Astrocyte of the hippocampus (primary cell): ENCODE measurements at places on chromosomes 11 and 22.

DNA sequence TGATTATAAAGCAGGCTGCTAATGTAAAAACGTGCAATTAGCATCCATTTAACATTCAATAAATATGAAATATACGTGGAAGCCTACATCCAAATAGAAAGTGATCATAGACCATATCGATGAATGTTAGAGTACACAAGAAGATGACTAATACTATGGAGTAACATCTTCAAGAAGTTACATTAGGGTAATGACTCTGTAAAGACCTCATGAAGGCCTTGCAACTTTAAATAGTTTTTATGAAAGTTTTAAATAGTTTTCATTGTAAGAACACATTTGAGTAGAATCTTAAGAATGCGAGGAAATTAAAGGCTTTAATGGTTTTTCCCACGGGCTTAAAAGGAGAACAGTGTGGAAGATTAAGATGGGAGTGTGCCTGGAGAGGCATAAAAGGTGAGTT is 1.4 kb downstream of the TRIM34 start:
- no peak for DNase-seq

- no peak for DNase-seq
Measured at GRCh38 chr11:34549271-34549670, 35.7 kb upstream of the ELF5 start.

- peak; percentile 96 for DNase-seq
Measured at GRCh38 chr11:46050003-46050461, 71.2 kb downstream of the PHF21A start.

GRCh38 chr11:103007521-103007920 is 52.0 kb upstream of the MMP13 start:
- DNase-seq: no peak

DNA sequence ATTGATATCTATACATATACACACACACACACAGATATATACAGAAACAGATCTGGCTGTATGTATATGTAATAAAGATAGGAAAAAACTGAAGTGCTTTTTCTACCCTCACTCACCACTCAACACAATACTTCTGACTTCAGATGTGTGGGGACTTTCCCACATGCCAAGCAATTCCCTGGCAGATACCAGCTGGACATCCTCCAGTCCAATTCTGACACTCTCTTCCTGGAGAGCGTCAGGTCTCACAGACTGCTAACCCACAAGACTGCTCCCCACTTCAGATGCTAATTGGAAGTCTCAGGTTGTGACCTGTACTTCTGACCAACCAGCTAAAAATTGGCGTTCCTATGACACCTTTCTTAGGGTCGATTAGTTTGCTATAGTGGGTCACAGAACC is 140.6 kb downstream of the ATG16L2 start:
- no peak for DNase-seq

DNA sequence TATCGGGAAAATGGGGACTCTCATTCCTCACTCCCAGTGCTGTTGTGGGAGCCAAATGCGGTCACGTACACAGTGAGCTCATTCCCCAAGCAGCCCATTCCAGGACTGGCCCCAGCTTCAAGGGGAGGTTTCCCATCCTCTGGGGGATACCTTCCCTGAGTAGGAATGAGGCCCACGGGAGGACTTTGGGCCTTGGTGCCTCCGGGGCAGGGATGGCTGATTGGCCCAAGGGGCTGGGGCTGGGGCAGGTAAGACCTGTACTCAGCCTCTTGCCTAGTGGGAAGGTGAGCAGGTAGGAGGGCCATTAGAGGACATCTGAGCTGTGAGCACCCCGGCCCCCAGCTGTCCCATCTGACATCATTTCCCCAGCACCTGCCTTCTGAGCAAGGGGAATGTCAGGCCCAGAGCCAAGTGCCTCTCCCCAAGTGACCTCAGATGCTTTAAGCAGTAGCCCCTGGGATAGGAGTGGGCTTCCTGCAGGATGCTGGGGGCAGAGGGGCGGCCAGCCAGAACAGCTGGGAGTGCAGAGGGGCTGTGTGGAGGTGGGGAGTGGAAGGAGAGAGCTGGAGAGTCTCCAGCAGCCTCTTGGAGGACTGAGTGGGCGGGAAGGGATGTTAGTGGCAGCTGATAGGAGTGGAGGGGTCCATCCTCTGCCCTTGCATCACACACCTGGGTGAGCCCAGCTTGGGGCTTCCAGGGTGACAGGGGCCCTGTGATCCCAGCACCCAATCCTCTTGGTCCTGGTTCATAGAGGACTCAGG is 58.4 kb downstream of the CD82 start:
- DNase-seq: no peak

DNA sequence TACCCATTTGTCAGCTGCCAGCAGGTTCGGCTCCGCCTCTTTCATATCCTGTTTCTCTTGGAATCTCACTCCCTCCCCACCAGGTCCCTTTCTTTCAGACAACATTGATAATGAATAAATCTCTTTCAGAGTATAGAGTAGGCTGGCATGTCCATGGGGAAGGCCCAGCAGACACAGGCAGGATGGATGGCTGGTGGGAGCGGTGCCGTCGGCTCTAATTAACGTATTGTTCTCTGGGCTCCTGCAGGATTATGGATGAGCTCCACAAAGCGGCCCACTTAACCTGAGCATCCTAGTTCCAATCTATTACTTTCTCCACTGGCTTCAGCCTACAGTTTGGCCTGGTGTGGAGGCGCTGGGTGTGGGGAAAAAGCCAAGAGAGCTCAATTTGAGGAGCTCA is 588.0 kb downstream of the BUD13 start:
- no peak for DNase-seq

GRCh38 chr11:62708793-62709192 is 1.3 kb downstream of the GNG3 start:
- no peak for DNase-seq

- no peak for DNase-seq
Measured at GRCh38 chr22:20973634-20974286, 6.7 kb downstream of the AIFM3 start.

DNA sequence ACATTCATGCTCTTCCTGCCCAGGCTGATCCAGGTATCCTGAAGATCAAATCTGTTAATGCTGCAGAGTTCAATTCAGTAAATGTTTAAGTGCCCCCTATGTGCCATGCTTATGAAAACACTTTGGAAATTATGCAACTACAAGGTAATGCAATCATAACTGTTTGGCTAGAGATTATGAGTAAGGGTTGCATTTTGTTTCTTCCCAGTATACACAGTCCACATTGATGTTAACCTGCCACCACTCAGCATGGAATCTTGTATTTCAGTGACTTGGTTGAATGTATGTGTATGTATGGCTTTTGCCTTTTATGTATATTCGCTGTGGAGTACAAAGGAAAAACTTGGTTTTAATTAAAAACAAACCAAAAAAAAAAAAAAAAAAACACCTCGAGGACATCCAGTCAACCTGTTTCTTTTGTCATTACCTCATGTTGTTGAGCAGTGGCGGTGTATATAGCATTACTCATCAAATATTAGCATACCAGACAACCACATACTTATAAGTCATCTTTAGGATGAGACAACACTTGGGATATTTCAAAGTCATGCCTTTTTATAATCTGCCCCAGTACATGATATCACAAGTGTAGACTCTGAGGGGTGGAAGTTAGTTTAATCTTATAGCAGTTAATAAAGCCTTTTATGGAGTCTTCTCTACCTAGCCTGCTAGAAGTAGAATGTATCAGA is 86.1 kb upstream of the HORMAD2 start:
- DNase-seq: peak; percentile 62

- peak; percentile 64 for DNase-seq
Measured at GRCh38 chr11:63603180-63603518, 11.1 kb downstream of the PLAAT3 start.

DNA sequence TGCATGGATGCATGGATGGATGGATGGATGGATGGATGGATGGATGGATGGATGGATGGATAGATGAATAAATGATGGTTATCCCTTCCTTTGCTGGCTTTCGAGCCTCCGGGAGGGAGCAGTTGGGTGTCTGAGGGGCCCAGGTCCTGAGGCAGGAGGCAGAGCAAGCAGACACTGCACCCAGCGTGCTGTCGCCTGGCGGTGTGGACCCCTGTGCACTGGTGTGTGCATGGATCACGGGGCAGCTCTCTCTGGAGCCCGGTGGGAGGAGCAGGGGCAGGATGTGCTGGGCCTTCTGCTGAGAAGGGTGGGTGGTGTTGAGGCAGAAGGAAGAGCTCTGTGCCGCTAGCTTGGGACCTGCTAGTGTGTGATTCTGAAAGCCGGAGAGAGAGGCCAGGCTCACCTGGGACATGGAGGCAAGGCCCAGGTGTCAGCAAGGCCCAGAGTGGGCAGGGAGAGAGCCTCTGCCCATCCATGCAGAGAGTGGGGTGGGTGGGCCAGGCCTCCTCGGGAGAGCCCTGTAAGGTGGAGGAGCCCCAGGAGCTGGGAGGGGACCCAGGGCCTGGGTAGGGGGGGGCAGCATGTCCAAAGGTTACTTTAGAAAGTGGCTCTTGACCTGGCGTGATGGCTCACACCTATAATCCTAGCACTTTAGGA is 254.4 kb downstream of the BRD1 start:
- DNase-seq: no peak

- no peak for DNase-seq
Measured at GRCh38 chr22:47267513-47268282, 505.2 kb downstream of the TBC1D22A start.

DNA sequence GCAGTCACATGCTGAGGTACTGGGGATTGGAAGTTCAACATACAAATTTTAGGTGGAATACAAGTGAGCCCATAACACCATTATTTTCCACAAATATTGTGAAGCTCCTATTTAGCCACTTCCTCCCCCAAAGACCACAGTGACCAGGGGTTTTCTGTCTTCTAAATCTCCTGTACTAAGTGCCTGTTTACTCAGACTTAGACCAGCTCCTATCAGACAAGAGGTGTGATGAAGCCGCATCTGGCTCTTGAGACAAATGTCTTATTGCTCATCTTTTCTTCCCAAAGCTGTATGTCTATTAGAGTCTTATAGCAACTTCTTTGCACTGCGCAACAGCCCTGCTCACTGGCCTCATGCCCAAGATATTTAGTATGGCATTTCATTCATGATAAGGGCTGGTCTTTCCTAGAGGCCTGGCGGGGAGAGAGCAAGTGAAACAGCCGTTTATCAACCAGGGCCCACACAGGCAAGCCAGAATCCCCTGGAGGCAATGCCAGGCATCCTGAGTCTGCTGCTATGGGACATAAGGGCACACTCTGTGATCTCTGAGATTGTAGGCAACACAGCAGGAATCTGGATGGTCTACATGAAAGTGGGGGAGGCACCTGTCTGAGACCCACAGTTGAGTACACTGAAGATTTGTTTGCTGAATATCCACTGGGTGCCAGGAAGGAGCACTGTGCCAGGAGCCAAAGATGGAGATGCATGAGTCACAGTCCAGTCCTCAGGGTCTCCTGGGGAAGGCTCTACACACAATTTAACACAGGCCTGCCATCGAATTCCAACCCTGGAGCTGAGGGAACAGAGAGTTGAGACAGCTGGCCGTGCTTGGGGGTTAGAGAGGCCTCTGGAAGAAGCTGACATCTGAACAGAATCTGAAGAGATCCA is 78.5 kb upstream of the NCAM1 start:
- peak; percentile 13 for DNase-seq

DNA sequence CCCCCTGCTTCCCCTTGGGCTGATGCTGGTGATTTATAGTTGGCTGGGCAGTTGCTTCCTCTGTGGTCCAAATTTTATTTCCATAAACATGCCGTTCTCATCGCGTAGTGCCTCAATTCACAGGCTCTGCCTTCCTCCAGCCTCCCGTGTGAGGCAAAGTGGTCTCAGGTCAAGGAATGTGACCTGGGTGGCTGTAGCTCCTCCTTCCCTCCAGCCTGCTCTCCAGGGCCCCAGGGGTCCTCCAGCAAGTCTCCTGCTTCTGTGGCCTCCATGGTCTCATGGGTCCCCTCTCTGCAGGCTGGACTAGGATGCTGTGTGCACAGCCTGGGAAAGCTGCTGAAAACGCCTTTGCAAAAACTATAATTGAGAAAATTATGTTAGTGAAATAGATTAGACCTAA is 694.1 kb downstream of the BRD1 start:
- DNase-seq: no peak

GRCh38 chr11:110921742-110922521 is 209.7 kb upstream of the ARHGAP20 start:
- DNase-seq: peak; percentile 83

- DNase-seq: no peak
Measured at GRCh38 chr11:72433455-72434036, 785 bp downstream of the CLPB start.

GRCh38 chr11:66974724-66975404 is at the start of gene C11orf86:
C11orf86 (plus strand) TSS chr11:66975304; CDS start chr11:66975363, 59 bp downstream.
- no peak for DNase-seq

DNA sequence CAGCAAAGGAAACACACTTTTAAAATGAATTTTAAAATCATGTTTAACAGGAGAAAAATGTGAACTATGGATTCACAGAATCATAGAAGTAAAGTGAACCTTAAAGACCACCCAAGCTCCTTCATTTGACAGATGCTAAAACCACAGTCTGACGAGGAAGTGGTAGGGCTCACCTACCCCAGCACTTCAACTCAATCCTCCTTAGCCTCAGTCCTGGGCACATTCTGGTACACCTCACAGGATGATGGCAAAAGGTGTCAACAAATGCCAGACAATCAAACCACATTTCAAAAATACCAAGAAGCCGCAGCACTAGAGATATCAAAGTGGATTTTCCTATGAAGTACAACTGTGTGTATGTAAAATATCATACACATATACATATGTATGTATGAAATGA is 43.1 kb downstream of the PITPNB start:
- no peak for DNase-seq
